ENCODE measurements at places on chromosomes 11 and 22.

DNA sequence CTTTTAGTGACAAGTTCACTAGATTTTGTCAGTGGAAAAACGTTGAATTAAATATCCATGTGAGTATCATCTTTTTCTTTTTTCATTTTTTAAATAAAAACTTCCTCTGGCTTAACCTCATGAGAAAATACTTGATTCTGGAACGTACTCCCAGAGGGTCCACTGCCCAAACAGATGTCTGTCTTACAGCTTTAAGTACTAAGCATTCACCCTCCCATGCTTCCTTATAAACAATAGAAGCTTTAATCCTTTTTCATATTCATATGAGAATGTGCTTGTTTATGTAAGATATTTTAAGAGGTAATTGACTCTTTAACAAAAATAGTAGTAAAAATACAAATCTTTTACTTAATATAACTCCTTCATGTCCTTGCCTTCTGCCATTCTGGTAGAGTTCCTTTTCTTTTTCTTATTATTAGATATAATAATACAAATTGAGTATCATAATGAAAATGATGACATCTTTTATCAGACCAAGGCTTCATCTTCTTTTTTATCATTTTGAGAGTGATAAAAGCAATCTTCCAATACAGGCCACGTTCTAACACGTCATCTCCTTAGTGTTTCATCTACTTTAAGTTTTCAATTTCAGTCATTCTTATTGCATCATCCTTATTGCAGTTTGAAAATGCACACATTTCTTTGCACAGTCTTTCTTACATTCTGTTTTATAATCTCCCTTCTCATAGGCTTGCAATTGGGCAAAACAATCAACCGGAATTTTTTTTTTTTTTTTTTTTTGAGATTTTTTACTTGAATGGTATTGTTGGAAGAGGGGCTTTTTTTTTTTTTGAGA, 69.5 kb upstream of the MYO18B start:
- DNase-seq, result no peak

- no peak for DNase-seq
Observed at GRCh38 chr22:45485261-45485660, 17.4 kb upstream of the FBLN1 start.

DNA sequence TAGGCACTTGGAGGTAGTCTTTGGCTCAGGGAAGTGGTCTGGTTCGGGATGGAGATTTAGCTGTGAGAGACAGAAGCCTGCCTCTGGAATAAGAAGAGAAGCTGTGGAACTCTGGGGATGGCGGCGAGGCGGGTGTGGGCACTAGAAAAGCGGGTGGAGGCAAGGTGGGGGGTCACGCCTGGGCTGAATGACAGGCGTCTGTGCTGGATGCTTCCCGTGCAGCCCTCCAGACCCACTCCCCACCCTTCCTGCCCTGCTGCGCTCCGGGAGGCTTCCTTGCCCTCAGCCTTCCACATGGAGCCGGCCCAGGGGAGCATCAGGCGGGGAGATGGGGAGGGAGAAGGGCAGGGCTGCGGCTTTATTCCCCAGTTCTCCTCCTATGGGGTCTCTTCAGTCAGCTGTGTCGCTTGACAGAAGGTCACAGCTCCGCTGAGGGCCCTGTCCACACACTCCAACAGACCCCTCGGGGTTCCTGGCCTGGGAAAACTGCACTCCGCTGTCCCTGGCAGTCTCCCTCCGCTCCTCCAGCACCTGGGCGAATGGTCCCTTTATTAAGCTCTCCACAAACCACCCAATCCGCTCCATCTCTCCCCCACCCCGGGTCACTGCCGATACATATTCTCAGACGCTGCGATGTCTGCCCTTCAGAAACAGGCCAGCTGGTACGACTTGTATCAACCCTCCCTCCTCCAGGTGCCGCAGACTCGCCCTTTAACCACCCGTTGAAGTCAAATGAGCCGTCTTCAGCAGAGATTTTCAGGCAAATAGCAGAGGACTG, 6.2 kb downstream of the DNAJB13 start:
- no peak for DNase-seq

- no peak for DNase-seq
Observed at GRCh38 chr11:91792779-91793262, 431.8 kb upstream of the FAT3 start.

DNA sequence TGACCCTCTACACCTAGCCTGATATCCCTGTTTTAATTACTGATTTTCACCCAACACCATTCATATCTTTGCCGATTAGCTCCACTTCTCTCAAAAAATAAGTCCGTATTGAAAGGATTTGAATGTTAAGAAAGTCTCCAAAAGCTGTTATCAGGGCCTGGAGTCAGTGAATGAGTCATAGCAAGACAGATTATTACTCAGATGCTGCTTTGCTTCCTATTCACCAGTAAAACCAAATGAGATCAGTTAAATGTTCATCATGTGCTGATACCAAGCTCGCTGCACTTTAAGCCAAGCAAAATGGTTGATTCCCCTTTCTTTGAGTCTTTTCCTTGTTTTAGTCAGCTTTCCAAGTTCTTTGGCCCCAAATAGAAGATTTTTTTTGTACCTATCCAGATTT, 228.4 kb downstream of the FAT3 start:
- DNase-seq, result no peak

DNA sequence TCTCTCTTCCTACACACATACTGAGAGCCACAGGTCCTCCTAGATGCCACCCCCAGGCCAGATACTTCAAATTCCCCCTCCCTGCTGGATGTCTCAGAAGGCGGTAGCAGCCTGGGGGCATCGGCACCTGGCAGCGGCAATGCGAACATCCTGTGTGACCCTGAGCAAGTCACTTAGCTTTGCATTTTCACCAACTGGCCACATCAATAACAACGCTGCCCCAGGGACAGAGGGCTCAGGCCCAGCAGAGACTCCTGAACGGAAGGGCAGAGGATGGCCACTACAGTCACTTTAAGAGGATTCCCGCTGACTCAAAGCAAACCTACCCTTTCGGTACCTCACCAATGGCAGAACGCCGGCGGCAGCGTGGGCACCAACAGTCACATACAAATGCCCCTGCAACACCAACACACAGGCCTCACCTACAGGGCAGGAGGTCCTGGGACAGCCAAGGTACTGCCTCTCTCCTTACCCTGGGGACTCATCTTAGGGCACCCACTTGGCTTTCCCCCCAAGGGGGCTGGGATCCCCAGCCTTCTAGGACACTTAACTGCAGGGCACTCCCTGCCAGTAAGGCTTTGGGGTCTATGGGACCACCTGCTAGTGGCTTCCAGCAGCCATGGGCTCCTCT, 1.6 kb downstream of the LMO1 start:
- no peak for DNase-seq
